ENCODE measurements at places on chromosomes 2 and 18.

GRCh38 chr2:220377482-220378155 is 750.2 kb downstream of the SLC4A3 start:
- DNase-seq, result no peak

- DNase-seq, result no peak
Measured at GRCh38 chr18:2987876-2988790, 24.8 kb downstream of the LPIN2 start.

- DNase-seq, result no peak
Measured at GRCh38 chr2:132788310-132788838, 118.4 kb upstream of the LYPD1 start.

- no peak for DNase-seq
Measured at GRCh38 chr2:58876126-58876525, 635.0 kb upstream of the FANCL start.

GRCh38 chr2:230441227-230441897 is 25.4 kb downstream of the SP100 start:
- DNase-seq, result peak; percentile 19

- DNase-seq, result no peak
Measured at GRCh38 chr2:28613633-28614501, 118.0 kb downstream of the PLB1 start.

DNA sequence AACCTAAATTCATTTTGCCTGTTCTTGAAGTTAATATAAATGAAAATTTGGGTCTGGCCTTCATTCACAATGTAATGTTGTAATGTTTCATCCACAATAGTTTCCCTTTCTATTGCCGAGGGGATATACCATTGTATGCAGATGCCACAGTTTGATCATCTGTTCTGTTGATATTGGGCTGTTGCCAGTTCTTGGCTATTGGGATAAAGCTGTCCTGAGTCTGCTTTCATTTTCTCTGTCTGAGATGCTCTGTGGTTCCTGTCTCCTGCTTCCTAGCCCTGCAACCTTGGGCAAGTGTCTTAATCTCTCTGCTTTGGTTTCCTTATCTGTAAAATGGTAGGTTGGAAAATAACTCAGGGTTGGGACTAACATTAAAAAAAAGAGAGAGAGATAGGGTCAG is 25.2 kb downstream of the B3GNT2 start:
- no peak for DNase-seq

GRCh38 chr18:57928466-57928865 is 115.6 kb upstream of the NEDD4L start:
- DNase-seq, result no peak

GRCh38 chr2:84302513-84303412 is 156.3 kb downstream of the SUCLG1 start:
- DNase-seq, result no peak

DNA sequence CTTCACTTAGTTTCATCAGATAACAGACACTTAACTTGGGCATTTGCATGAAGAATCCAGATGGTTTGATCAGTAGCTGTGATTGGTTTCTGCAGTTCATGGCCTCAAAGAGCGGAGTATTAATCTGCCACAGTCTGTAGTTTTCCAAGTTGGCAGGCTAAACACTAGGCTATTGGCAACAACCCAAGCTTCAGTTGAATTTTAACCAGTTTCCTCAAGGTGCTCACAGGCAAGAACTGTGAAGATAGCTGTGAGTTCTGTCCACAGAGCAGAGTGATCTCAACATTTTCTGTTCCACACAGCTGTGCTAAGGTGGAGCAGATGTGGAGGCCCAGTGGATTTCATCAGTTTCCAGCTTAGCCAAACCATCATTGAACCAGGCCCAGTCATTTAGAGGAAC is 469.5 kb upstream of the LINC00305 start:
- no peak for DNase-seq

- DNase-seq, result no peak
Measured at GRCh38 chr2:128422571-128422970, 103.9 kb upstream of the HS6ST1 start.

DNA sequence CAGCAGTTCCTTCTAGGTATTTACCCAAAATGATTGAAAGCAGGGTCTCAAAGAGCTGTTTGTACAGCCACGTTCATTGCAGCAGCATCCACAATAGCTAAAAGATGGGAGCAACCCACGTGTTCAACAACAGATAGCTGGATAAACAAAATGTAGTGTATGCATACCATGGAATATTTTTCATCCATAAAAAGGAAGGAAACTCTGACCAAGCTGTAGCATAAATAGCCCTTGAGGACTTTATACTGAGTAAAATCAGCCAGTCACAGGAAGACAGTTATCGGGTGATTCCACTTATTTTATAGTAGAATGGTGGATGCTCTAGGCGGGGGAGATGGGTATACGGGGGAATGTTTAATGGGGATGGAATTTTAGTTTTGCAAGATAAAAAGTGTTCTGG is 7.5 kb downstream of the TRAPPC12 start:
- no peak for DNase-seq

GRCh38 chr2:213451542-213452239 is 167.4 kb downstream of the SPAG16 start:
- no peak for DNase-seq

DNA sequence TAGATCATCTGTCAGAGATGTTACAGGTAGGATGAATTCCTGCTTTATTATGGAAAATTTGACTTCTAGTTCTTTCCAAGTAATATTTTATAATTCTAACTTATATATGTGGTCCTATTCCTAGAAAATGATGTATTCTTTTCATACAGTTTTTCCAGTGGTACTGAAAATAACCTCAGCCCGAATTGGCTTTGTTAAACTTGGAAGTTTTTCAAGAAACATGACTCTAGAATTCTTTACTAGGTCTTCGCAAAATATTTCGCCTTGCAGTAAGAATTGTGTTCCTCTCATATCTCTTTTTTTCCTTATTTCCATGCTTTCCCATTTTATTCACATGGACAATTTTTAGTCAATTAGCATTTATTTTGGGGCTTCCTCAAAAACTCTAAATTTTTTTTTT is 60.5 kb downstream of the BMPR2 start:
- no peak for DNase-seq

DNA sequence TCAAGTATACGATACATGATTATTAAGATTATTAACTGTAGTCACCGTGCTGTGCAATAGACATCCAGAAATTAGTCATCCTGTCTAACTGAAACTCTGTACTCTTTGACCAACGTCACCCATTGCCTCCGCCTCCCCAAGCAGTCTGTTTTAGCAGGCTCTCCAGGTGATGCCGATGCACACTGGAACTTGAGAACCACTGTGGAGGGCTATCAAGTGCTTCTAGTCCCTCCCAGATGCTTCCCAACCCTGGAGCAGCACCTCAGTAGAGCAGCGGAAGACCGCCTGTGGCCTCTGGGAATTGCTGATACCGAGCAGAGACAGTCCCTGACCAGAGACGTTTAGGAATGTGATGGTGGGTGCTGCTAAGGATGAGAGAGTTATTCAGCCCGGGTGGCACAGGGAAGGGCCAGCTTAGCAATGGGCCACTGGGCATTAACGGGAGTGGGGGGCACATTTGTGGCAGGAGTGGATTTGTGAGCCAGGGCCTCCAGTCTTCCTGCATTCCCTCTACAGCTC is 50.7 kb downstream of the LIPG start:
- no peak for DNase-seq

- DNase-seq, result no peak
Measured at GRCh38 chr2:7825591-7826312, 856.1 kb upstream of the ID2 start.

- DNase-seq, result no peak
Measured at GRCh38 chr2:119826370-119826961, 66.7 kb downstream of the PTPN4 start.

DNA sequence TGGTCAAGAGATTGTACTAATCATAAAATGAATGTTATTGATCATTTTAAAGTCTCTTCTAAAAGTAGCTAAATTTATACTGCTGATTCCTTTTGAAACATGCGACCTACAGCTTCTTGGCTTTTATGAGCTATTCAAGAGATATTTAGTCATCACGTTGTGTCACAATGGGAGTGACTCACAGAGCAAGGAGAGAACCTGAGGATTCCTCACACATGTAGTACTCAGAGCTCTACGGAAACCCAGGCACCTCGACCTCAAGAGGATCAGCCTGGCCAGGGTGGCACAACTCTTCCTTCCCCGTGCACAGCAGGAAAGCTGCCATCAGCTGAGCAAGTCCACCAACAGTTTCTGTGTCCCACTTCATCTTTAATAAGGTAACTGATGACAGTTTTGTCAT is at the start of gene DHRS9:
DHRS9 (plus strand) TSS at position 223 of the 400 bp plus-strand sequence. CDS start 12,019 bp downstream, outside the sequence.
- no peak for DNase-seq

- no peak for DNase-seq
Measured at GRCh38 chr18:26470011-26470637, 78.2 kb downstream of the KCTD1 start.

- DNase-seq, result no peak
Measured at GRCh38 chr2:85839461-85839860, 49.3 kb downstream of the ST3GAL5 start.

GRCh38 chr2:241350878-241351639 is 5.0 kb upstream of the FARP2 start:
- DNase-seq, result no peak
